ENCODE measurements at places on chromosomes 12 and 14.

DNA sequence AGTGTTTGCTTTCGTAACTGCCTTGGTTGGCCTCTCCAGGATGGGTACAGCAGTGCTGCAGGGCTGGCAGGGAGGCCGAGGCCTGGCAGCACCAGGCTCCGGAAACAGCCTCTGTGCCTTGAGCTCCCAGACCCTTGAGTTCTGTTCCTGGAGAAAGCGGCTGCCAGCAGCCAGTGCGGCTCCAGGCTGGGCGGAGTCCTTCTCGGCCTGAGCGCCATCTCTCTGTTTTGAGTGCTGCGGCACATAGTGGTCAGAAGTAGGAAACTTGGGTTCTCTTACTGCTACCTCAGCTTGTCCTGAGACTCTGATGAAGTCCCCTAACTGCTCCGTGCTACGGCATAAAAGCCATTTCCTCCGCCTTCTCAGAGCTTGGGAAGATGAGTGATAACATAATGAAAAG is 65.9 kb downstream of the KCNA1 start:
- peak; percentile 50 for DNase-seq

- DNase-seq: no peak
Measured at GRCh38 chr12:47782372-47782770, 9.3 kb downstream of the SLC48A1 start.

DNA sequence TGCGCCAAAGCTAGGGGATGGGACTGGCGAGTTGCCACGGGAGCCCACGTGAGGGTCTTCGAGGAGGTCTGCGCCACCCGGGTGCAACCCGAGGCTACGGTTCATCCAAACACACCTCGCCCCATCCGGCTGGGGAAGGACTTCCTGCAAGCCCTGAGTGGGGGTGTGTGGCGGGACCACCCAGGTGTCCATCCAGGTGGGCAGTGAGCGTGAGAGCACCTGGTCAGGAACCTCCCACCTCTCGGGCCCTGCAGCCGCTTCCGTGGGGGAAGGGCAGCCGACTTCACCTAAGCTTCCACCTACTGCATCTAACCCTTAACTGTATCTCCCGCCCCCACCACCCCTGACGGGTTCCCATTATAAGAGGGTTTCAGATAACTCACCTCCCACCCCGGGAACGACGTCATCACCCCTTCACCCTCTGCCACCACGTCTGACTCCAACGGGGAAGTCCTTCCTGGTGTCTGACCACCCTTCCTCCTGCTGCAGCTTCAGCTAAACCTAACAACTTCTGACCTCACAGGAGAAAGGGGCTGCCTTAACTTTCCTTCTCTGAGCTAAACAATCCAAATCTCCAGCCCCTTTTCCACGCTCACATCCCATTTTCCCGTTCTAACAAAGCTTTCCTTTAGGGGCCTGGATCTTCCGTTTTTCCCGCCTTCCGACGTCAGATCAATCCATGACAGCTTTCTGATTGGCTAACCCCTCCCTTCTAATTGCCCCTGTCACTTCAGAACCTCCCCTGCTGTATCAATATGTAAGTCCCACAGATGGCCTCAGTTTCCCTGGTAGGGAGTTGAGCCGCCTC is 27.4 kb upstream of the SMUG1 start:
- DNase-seq: no peak

- no peak for DNase-seq
Measured at GRCh38 chr12:19036673-19037357, 92.7 kb upstream of the PLEKHA5 start.

- no peak for DNase-seq
Measured at GRCh38 chr12:47900131-47901062, 4.4 kb downstream of the VDR start.

DNA sequence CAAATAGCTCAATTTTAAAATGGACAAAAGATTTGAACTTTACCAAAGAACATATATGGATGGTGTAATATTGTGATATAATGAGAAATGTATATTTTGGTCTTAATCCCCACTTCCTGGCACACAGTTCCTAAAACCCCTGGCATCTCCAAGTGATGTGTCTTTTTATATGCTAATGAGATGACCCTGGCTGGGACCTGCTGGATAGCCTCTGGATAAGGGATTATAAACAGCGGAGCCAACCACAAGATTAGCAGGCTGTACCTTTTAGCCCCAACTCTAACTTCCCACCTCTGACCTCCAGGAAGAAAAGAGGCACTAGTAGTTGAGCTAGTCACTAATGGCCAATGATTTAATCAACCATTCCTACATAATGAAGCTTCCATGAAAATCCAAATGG is 130.0 kb downstream of the DPF3 start:
- DNase-seq: peak; percentile 33

- no peak for DNase-seq
Measured at GRCh38 chr12:86723326-86723725, 467.1 kb upstream of the MGAT4C start.

GRCh38 chr14:59331217-59331616 is 134.0 kb downstream of the GPR135 start:
- DNase-seq: peak; percentile 79

- peak; percentile 63 for DNase-seq
Measured at GRCh38 chr12:109134186-109134917, 18.0 kb downstream of the ACACB start.

DNA sequence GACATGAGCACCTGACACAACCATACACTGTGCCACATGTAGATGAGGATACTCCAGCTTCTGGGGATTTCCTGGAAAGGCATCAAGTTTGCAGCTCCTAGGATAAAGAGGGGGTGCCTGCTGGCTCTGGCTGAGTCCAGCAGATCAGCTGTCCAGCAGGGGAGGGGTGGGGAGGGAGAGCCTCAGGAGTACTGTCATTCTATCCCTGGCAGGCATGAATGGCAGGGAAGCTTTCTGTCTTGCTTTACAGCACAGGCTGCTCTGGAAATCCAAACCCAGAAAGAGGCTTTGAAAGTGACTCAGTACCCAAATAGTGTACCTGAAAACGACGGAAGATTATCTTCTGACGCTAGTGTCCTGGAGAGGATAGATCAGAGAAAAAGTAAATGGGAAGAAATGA is 32.2 kb downstream of the SLC8A3 start:
- peak; percentile 21 for DNase-seq

DNA sequence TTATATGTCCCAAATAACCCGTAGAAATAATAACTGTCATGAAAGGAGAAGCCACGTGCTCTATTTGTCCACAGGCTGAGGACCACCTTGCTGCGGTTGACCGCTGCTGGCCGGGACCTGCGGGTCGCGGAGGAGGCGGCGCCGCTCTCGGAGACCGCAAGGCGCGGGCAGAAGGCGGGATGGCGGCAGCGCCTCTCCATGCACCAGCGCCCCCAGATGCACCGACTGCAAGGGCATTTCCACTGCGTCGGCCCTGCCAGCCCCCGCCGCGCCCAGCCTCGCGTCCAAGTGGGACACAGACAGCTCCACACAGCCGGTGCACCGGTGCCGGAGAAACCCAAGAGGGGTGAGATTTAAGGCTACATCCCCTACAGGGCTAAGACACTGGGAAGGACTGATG is 21.0 kb downstream of the RPGRIP1 start:
- DNase-seq: peak; percentile 77

- DNase-seq: no peak
Measured at GRCh38 chr12:4141348-4142270, 132.0 kb upstream of the CCND2 start.

GRCh38 chr14:58455593-58456265 is 28.2 kb downstream of the KIAA0586 start:
- DNase-seq: no peak

GRCh38 chr14:22265319-22266141 is 323.5 kb downstream of the DAD1 start:
- peak; percentile 40 for DNase-seq

DNA sequence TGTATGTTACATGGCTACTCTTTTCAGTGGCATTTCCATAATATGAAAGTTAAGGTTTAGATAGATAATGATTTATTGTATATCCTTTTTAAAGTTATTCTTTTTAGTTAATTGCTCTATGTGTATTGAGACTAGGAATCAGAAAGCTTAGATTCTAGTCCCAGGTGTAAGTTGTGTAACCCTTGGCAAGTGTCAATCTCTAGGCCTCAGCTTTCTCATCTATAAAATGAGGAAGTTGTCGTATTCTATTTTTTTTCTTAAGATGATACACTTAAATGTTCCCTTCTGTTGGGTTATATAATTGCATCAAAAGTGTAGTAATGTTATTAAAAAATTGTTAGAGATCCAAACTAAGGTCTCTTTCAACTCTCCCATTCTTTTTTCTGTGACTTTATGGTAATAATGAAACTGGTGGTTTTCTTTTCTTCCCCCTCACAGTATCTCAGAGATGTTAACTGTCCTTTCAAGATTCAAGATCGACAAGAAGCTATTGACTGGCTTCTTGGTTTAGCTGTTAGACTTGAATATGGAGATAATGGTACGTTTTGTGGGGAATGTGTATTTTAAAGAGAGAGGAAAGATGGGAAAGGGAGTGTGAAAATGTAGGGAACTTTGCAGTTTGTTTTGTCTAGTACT is 4.1 kb downstream of the RTRAF start:
- no peak for DNase-seq

GRCh38 chr12:43180242-43180641 is 371.8 kb downstream of the ADAMTS20 start:
- DNase-seq: no peak

DNA sequence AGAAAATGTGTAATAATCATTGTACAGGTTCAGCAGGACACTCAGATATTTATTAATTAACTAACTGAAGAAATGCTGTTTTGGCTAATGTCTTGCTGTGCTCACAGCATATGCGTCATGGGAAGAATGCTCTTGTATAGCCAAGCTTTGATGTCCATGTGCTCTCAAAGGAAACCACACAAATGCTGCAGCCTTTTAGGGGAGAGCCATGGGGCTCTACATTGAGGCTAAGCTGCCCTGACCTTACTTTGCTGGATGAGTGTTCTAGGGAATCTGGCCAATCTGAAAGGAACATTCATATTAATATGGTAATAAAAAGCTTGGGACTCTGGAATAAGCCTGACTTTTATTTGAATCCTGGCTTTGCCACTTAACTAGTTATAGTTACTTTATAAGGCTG is 9.5 kb upstream of the CRADD start:
- no peak for DNase-seq

GRCh38 chr14:77886010-77886409 is 86.1 kb downstream of the ADCK1 start:
- no peak for DNase-seq

DNA sequence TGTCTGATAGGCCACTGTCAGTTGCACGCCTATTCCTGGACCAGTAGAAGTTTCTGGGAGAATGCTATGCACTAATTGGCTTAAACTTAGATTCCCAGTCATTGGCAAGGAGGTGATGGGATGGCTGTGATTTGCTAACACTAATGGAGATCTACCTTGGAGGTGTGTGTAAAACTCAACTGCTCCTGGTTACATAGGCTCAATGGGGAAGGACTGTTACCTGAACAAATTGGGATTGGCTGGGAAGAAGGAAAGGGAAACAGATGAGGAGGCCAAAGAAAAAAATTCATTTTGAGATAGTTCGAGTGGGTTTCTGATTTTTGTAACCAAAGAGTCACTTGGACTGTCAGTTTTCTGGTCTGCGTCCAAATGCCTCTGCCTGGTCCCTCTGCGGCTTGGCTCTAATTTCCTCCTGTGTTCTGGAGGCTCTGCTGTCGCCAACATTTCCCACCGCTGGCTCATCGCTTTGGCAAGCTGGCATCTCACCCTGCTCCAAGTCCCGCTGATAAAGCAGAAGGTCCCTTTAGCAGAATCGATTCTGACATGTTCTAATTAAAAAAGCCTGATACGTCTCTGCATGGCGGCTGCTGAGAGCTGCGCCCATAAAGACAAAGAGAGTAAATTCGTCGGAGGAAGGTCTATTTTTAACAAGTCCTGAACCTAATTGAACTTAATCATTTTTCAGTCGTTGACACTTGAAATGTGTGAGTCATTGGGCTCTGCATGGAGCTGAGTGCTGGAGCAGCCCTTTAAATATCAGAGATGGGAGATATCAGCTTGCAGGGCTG is 2.0 kb upstream of the CCDC63 start:
- DNase-seq: no peak

DNA sequence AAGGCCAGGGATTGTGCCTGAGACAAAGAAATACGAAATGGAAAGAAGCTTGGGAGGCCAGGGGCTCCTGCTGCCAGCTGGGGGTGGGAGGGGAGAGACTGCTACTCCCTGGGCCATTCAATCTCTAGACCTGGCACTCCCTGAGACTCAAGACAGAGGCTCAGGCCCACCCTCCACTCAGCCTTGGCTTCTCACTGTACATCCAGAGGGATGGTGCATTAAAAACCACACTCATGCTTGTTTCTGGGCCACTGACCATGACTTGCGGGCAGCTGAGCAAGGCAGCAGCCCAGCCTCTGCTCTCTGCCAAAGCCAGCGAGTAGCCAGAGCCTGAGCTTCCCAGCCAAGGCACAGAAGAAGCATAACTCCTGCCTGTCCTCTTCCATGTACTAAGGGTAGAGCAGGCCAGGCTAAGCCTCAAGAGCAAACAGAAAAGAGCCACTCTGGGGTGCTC is 41.5 kb downstream of the PITPNM2 start:
- no peak for DNase-seq

GRCh38 chr12:89783359-89784060 is 74.9 kb upstream of the ATP2B1 start:
- DNase-seq: no peak

DNA sequence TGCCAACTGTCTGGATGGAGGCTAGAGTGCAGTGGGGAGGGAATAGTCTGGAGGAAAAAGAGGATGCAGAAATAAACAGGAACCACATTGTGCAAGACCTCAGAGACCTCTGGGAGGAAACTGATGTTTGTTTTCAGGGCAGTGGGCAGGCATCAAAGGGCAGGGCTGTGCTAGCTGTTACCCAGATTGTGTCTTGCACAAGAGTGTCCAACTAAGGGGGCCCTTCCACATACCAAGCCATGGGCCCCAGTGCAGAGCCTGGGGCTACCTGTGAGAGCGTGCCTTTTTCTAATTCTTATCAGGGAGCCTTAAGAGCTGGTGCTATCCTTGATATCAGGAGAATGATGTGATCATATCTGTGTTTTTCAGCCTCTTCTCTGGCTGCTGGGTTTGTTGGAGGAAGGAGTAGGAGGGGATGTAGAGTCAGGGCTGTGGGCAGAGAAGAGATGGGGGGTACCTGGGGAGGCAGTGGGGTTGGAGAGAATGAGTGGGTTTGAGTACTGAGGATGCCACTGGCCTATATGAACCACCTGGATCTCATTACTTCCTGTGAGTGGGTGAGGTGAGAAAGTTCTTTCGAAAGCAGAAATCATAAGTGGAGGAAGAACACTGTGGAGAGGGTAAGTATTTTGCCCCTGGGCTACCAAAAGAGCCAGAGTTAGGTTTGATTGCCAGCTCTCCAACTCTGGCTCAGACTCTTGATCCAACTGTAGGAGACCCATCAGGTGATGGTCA is 259.2 kb upstream of the CRY1 start:
- DNase-seq: no peak

- peak; percentile 58 for DNase-seq
Measured at GRCh38 chr12:129657179-129657578, 246.6 kb downstream of the TMEM132D start.

All from neural progenitor cell (in vitro differentiated cells).